ENCODE measurements at places on chromosomes 5 and 9. TPM values are rescaled to one million over a fixed set of nuclear protein-coding genes. Genes with fewer than 3 reads are reported as not detected.

ANKRD33B gene
- 7.2 TPM for total RNA-seq

FOXD4L5 gene
- total RNA-seq, result 0.24 TPM

IQGAP2 gene
- total RNA-seq, result 32.3 TPM

MAMDC4 gene
- total RNA-seq, result 4.6 TPM

AQP7 gene
- 0.48 TPM for total RNA-seq

FOXD4L6 gene
- total RNA-seq, result not detected

FGF10 gene
- total RNA-seq, result 48.9 TPM
